Stimulated activated CD8-positive, alpha-beta memory T cell treated with anti-CD3 and anti-CD28 coated beads, Interleukin-4, amount 100 ng/mL, for 1 hour (primary cell): ENCODE measurements at places on chromosomes 1 and 21.
A peak's percentile ranks its signal among the peaks of the same experiment; 100 is the strongest.

DNA sequence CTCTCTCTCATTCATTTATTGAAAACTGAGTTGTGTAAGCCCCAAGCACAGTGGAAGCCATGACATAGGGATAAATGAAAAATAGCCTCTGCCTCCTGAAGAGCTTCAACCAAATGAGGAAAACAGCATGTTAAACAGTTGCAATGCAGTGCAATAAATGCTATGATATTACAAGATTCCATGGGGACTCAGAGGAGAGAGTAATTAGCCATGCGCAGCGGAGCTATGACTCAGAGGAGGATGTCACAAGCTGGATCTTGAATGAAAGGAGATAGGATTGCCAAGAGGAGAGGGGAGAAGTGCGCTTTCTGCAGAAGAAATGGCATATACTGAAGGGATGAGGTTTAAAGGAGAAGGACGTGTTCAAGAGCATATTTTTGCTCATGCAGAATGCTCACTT, 231.3 kb upstream of the PLXNA2 start:
- DNase-seq = no peak

- DNase-seq = no peak
Measured at GRCh38 chr1:54342288-54342687, 63.9 kb downstream of the SSBP3 start.

DNA sequence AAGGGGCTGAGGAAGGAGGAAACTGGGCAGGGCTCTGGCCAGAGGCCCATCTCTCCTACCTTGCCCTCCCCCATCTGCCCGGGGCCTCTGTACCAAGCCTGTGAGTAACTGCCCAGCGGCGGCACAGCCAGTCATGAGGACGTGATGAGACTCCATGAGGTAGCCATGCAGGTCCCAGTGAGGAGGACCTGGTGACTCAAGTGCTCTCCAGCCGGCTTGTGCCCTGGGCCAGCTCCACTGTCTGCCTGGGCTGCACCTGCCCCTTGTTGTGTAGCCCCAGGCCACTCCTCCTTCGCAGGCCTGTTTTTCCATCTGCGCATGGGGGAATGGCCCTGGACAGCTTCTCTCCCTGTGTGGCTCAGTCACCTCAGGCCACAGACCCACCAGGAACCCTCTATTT, 42.0 kb upstream of the PADI1 start:
- no peak for DNase-seq

GRCh38 chr1:9860887-9861286, 37.1 kb upstream of the CLSTN1 start:
- no peak for DNase-seq

- no peak for DNase-seq
Measured at GRCh38 chr1:94325377-94326302, 88.3 kb upstream of the ARHGAP29 start.

DNA sequence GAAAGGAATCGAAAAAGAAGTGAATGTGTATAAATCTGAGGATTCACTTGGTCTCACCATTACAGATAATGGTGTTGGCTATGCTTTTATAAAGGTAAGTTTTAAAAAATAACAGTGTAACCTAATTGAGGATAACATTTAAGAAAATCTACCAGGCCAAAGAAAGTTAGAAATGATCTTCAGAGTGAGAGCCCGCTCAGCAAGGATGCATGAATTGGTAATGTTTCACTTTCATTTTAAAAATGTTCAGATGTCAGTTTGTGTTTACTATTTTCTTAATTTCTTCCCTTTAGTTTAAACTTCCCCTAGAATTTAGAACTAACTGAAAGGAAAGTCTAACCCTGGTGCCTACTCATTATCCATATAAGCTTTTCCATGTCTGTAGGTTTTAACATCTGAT, 35.0 kb downstream of the GIPC2 start:
- DNase-seq = no peak

- DNase-seq = no peak
Measured at GRCh38 chr1:45762291-45762690, 11.8 kb upstream of the IPP start.

DNA sequence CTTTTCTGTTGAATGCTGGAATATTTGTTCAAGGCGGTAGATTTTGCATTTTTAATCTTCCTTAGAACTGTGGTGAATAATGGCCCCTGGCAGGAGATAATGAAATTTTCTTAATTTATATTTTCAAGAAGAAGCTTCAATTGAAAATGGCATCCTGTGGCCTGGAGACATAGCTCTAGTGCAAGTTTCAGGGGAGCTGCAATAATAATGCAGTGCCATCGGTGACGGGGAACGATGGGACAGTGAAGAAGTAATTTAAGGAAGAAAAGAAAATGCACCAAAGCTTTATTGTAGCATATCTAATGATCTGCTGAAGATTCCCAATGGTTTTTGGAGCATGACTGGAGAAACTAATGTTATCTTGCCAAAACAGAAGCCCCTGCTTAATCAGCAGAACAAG, 128.4 kb downstream of the ADGRL2 start:
- no peak for DNase-seq

DNA sequence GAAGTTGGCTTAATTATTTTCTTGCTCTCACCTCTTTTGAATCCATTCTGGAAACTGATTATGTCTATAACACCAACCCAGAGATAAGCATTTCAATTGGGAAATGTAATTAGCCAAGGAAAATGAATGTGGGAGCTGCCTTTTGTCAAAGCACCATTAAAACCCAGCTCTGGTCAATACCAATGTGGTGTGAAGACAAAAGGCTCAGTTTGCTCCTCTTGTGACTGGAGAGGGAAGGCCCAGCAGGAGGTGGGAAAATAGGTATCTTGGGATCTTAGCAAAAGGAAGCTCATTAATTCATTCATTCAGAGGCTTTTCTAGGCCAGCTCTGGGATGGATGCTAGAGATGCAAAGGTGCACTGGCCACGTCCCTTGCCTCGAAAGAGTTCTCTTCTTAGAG, 75.0 kb upstream of the SELENON start:
- no peak for DNase-seq

DNA sequence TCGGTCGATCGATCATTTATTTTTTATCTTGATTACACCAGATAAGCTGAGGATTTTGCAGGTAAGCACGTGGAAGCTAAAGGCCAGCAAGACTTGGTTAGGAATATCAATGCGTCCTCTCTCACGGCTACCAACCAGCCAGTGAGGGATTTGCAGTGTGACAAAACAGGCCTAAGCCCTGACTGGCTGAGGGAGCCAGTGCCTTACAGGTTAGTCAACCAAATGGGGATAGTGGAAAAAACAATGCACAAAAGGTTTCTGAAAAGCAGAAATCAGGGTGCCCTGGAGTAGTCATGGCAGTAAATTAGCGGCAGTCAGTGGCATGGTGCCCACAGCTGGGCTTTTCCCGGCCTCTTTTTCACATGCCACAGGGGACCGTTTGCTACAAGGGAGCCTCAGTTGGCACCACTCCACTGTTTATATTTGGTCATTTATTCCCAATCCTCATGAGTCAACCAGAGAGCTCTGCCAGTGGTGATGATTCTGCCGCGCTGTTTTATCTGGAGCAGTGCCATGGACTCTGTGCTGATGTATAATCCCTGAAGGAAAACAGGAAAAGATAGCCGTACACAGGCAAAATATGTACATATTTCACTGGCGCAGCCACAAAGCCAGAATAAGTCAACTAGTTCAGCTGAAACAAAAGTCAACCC, 167.6 kb downstream of the RHOU start:
- no peak for DNase-seq

DNA sequence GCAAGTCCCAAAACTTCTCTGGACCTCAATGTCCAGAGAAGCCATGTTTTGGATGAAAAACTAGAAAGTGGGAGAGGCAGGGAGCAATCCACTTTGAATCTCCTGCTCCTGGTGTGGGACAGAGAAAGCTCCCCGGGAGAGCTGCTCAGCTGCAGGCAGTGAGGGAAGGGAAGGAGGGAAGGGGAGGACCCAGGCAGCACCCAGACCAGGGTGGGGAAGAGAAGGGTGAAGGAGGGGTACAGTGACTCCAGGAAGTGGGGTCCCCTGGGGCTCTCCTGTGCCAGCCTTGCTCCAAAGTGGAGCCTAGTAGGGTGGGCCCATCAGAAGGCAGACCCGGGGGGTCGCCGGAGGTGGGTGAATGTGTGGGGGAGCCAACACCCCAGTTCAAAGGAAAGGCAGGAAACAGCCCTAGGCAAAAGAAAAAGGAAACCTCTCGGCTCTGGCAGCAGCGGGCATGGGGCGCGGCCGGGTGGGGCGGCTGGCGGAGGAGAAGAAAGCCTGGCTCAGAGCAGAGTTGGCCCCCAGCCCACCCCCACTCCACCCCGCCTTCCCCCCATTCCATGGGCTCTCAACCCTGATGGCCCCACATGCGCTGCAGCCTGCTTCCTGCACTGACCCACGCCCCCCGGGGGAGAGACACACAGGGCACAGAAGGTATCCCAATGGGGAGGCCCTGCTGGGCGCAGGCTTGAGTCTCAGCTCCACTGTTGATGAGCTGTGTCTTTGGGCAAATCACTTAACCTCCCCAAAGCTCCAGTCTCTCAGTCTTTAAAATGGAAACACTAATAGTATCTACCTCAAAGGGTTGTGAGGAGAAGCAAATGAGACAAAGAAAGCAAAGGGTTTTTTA, 5.7 kb downstream of the LGR6 start:
- no peak for DNase-seq

GRCh38 chr1:72371259-72372035, 89.1 kb upstream of the NEGR1 start:
- no peak for DNase-seq

- DNase-seq = peak; percentile 44
Measured at GRCh38 chr1:91803847-91804545, 82.0 kb downstream of the TGFBR3 start.
